ENCODE measurements at places on chromosomes 2 and 18. TPM values are rescaled to one million over a fixed set of nuclear protein-coding genes. Genes with fewer than 3 reads are reported as not detected.

INHBB gene
- total RNA-seq: 28.6 TPM

TMEM169 gene
- 1.1 TPM for total RNA-seq

RTP5 gene
- total RNA-seq: not detected

CERKL gene
- not detected for total RNA-seq

MTCL1 gene
- 28.3 TPM for total RNA-seq

DNA sequence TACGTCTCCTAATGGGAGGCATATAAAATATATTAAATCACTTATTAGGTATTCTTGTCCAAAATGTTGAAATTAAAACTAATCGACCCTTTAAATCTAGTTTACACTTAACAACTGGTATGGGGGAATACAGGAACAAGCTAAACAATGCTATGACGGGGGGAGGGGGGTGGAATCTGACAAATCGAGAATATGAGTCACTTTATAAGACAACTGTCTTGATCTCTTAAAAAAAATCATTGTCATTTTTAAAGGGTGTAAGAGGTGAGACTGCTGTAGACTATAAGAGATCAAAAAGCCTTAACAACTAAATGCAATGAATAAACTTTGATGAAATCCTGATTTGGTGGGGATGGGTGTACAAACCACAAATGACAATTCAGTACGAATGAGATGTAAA lies 6.0 kb downstream of the MAP3K2 start:
- DNase-seq: no peak

- no peak for DNase-seq
Observed at GRCh38 chr2:56207760-56208159, 24.0 kb downstream of the CCDC85A start.

- DNase-seq: no peak
Observed at GRCh38 chr2:215888680-215889079, 124.7 kb downstream of the MREG start.

- no peak for DNase-seq
Observed at GRCh38 chr2:241187918-241188234, 601 bp upstream of the ANO7 start.

DNA sequence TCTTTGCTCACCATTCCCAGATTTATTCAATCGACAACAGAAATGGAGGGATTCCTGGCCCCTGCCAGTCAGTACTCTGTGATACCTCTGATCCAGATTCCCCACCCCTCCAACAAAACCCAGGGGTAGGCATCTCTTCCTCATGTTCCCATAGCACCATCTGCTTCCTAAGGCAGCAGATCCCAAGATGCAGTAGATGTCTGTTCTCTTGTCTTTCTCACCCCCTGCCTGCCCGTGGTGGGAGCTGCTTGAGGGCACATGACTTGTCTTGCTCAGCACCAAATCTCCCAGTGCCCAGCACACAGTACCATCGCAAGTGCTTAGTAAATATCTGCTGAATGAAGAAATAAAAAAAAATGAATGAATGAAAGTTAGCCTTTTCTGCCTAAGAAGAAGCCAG lies 98.2 kb downstream of the ZBTB7C start:
- no peak for DNase-seq

All from Caco-2 (cell line).